ENCODE measurements at places on chromosomes 5 and 9.

GRCh38 chr9:100377015-100377414 is 24.3 kb upstream of the TEX10 start:
- no peak for DNase-seq

- DNase-seq: no peak
Observed at GRCh38 chr5:110651507-110651906, 75.0 kb downstream of the TMEM232 start.

DNA sequence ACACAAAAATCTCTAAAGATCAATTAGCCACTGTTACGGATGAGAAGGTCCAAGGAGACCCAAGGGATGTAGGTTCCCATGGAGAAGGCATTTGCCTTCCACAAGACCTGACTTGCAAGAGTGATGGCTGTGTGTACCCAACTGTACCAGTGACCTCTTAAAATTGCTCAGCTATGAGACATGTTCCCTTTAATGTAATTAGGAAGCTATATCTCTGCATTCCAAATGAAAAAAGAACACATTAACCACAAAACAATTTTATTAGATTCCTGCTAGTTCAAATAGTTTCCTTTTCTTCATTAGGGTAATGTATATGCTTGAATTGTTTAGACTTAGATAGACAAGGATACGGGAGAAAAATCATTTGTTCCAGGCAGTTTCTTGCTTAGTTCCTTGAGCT is 3.3 kb downstream of the OR2Y1 start:
- no peak for DNase-seq

- DNase-seq: no peak
Observed at GRCh38 chr9:119273325-119273904, 95.8 kb downstream of the BRINP1 start.

GRCh38 chr5:135578685-135579341 is at the start of gene CXCL14:
Gene CXCL14, minus strand, starts transcription at chr5:135578991. Its CDS starts 213 bp downstream, at chr5:135578778.
- DNase-seq: peak; percentile 58

- no peak for DNase-seq
Observed at GRCh38 chr9:134778841-134779411, 101.7 kb upstream of the FCN2 start.

DNA sequence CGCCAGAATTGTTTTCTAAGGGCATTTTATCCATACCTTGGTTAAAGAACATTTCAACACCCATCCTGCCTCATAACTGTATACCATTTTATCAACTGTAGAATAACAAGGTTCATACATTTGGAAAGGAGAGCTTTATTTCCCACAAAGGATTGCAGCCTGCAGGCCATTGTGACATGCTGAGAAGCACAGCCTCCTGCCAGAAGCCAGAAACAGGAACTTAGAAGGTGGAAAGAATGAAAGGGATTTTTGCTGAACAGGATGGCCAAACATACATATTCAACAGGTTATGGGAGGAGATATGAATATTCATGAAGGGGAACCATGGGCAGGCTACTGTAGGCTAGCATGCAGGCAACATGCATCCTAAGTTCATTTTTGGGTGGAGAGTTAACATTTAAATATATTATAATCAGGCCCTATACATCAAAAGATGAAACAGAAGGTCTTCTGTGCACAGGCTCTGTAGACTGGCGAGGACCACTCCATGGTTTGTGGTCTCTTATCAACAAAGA is 59.9 kb upstream of the DIRAS2 start:
- DNase-seq: peak; percentile 36

DNA sequence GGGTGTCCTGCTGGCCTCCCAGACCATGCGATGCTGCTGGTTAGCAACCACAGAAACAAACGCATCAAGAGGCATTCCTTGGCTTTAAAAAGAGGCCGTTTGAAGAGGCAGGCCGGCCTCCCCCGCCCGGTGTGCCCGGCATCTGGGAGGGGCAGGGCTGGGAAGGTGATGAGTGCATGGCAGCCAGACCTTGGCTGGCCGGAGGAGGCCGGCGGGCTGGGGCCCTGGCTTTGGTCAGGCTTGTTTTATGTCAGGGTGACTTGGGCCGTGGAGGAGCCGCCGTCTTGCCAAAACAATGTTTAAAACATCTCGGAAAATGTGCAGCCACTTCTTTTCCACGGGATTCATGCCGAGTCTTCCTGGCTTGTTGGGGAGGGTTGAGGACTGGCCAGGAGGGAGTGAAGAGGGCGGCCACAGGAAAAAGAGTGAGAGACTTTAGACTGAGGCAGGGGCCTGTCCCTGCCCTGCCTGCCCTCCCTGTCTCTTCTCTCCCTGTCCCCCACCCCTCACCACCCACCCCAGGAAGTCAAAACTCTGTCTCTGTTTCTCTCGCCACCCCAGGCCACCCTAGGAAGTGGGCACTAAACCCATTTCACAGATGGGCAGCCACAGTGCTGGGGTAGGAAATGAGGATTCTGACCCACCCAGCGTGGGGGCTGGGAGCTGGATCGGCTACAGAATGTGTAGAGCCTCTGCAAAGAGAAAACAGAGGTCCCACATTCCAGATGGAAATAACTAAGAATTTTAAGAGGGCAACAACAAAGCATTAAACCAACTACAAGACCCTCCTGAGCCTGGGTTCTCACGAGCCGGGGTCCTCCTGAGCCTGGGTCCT is 143.0 kb downstream of the RXRA start:
- no peak for DNase-seq

- no peak for DNase-seq
Observed at GRCh38 chr5:151275803-151276202, 22.8 kb downstream of the GM2A start.
